ENCODE measurements at places on chromosomes 7 and 10. TPM values are rescaled to one million over a fixed set of nuclear protein-coding genes. Genes with fewer than 3 reads are reported as not detected.

DNA sequence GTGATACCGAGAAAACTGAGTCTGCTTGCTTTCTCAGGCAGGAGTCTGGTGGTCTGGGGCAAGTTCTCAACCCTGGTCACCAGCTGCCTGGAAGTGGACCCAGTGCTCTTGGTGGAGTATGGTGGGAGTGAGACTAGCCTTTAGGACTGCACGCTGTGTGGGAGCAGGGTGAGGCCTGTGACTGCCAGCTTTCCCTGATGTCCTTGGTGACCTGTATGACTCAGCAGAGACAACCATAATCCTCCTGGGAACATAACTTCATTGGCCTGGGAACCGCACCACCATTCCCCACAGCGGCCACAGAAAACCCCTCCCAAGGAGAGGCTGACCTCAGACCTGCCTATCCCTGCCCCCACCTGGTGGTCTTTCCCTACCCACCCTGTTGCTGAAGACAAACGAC is 139.5 kb upstream of the CHRM2 start:
- no peaks in the 10 kb centered on the region for H3K36me3 ChIP-seq
- H3K27ac ChIP-seq, result no peak overlapping the region
- no peaks in the 10 kb centered on the region for H3K27me3 ChIP-seq
- no peak for DNase-seq
- no peak overlapping the region for H3K4me3 ChIP-seq

Gene NEUROG3
- not detected for total RNA-seq

DNA sequence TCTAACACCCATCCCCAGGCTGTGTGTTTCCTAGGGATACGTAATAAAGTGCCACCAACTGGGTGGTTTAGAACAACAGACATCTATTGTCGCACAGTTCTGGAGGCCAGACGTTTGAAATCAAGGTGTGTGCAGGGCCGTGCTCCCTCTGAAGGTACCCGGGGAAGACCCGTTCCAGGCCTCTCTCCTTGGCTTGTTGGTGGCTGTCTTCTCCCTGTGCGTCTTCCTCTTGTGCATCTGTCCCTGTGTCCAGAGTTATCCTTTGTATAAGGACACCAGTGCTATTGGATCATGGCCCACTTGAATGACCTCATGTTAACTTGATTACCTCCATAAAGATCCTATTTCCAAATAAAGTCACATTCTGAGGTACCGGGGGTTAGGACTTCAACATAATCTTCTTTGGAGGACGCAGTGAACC is 15.6 kb downstream of the GRK5 start:
- H3K4me1 ChIP-seq, result peaks cover 31% of the 10 kb centered on the region
- no peak overlapping the region for H3K4me3 ChIP-seq
- no peaks in the 10 kb centered on the region for H3K36me3 ChIP-seq
- H3K27me3 ChIP-seq, result no peaks in the 10 kb centered on the region

Gene TYW1B
- 2.1 TPM for total RNA-seq

- H3K27ac ChIP-seq, result no peak overlapping the region
- no peak for DNase-seq
- no peak overlapping the region for H3K4me3 ChIP-seq
Measured at GRCh38 chr7:117986645-117987269, 113.5 kb upstream of the CTTNBP2 start.

DNA sequence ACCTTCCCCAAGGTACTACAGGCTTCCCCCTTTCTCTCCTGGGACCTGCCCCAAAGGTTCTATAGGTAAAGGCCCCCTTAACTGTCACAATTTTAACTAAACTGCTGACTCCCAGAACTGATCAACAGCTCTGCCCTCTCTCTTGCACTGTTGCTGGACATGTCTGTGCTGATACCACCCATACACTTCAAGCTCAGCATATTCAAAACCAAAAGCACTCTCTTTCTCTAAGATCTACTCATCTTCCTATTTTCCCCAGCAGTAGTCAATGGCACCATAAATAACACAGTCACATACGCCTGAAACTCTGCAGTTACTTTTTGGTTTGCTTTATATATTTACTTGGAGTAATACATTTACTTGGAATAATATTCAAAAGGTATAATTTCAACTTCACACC is 12.3 kb downstream of the OSBPL3 start:
- H3K36me3 ChIP-seq, result no peaks in the 10 kb centered on the region
- peaks cover 66% of the 10 kb centered on the region for H3K4me1 ChIP-seq
- no peaks in the 10 kb centered on the region for H3K27me3 ChIP-seq
- no peak overlapping the region for H3K4me3 ChIP-seq
- DNase-seq, result no peak
- H3K27ac ChIP-seq, result peak overlapping the region; percentile 78

- no peaks in the 10 kb centered on the region for H3K36me3 ChIP-seq
- H3K27me3 ChIP-seq, result peaks cover 29% of the 10 kb centered on the region
- H3K27ac ChIP-seq, result peak overlapping the region; percentile 60
- H3K4me3 ChIP-seq, result no peak overlapping the region
- peaks cover 42% of the 10 kb centered on the region for H3K4me1 ChIP-seq
- DNase-seq, result no peak
Measured at GRCh38 chr7:981793-982510, 1.0 kb upstream of the CYP2W1 start.

DNA sequence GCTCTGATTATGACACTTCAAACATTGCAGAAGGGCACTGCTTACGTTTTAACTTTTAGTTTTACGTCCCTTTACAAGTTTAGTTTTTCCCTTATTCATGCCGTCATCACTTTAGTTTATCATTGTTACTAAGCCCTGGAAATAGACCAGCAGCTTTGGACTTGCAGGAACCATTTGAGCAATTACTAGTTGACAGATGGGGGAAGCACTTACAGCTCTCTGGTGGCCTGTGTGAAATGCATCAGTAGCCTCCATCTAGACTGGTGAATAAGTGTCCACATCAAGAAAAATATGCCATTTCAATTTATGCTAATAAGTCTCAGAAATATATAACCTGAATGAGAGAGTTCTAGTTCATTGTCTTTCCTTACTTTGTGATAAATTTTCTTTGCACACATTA is 194.9 kb upstream of the GRM3 start:
- DNase-seq, result no peak
- H3K4me3 ChIP-seq, result no peak overlapping the region
- H3K27ac ChIP-seq, result no peak overlapping the region
- no peaks in the 10 kb centered on the region for H3K27me3 ChIP-seq

Gene TLL2
- total RNA-seq, result 0.60 TPM

DNA sequence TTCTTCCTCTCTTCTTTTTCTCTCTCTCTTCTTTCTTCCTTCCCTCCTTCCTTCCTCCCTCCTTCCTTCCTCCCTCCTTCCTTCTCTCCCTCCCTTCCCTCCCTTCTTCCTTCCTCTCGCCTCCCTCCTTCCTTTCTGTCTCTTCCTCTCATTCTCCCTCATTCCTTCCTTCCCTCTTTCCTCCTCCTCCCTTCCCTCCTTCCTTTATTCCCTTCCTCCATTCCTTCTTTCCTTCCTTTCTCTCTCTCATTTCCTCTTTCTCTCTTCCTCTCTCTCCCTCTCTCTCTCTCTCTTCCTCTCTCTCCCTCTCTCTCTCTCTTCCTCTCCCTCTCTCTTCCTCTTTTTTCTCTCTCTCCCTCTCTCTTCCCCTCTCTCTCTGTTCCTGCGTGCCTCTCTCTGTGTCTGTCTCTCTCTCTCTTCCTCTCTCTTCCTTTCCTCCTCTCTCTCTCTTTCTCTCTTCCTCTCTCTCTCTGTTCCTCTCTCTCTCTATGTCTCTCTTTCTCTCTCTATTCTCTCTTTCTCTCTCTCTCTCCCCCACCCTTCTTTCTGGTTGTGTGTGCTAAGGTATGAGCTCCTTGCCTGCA is 80.1 kb upstream of the PFKP start:
- H3K4me3 ChIP-seq, result no peak overlapping the region
- peaks cover 11% of the 10 kb centered on the region for H3K4me1 ChIP-seq
- DNase-seq, result no peak
- H3K36me3 ChIP-seq, result no peaks in the 10 kb centered on the region

GRCh38 chr10:74575912-74576311 is 250.5 kb upstream of the KAT6B start:
- no peak overlapping the region for H3K4me3 ChIP-seq
- no peak overlapping the region for H3K27ac ChIP-seq
- DNase-seq, result no peak
- H3K4me1 ChIP-seq, result no peaks in the 10 kb centered on the region

GRCh38 chr7:48638041-48638440 is 286.3 kb upstream of the CDC14C start:
- no peaks in the 10 kb centered on the region for H3K36me3 ChIP-seq
- no peak overlapping the region for H3K4me3 ChIP-seq
- H3K27me3 ChIP-seq, result no peaks in the 10 kb centered on the region
- DNase-seq, result no peak
- peaks cover 3% of the 10 kb centered on the region for H3K4me1 ChIP-seq

Gene ELOVL3
- total RNA-seq, result 84.1 TPM

Gene ADAMTS14
- total RNA-seq, result 0.32 TPM

DNA sequence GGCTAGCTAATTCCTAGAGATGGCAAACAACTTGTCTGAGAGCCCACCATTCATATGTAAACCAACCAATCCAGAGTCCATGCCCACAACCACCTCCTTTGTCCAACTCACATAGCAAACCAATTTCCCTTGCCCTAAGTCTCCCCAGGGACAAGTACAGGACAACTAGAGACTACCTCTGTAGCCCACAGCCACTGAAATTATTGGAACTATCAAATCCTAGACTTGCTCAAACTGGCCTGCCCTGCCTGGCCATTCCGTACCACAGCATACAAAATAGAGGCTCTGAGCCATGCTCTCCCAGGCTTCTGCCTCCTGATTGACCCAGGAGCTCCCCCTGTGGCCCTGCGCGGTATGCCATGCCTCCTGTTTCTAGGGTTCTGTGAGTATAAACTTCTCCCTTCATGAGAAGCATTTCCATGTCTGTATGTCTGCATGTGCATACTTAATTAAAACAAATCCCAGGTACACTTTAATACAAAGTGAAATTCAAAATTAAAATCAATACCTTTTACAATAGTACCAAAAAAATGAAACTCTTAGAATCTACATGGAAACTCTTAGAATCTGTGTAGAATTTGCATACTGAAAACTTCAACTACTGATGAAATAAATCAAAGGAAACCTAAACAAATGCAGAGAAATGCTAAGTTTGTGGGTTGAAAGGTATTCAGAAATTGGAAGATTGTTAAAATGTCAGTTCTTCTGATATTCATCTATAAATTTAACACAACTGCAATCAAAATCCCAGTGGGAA is 4.0 kb upstream of the HECW1 start:
- no peak overlapping the region for H3K27ac ChIP-seq
- peaks cover 14% of the 10 kb centered on the region for H3K4me1 ChIP-seq
- H3K27me3 ChIP-seq, result peaks cover 40% of the 10 kb centered on the region
- H3K4me3 ChIP-seq, result no peak overlapping the region
- H3K36me3 ChIP-seq, result no peaks in the 10 kb centered on the region

DNA sequence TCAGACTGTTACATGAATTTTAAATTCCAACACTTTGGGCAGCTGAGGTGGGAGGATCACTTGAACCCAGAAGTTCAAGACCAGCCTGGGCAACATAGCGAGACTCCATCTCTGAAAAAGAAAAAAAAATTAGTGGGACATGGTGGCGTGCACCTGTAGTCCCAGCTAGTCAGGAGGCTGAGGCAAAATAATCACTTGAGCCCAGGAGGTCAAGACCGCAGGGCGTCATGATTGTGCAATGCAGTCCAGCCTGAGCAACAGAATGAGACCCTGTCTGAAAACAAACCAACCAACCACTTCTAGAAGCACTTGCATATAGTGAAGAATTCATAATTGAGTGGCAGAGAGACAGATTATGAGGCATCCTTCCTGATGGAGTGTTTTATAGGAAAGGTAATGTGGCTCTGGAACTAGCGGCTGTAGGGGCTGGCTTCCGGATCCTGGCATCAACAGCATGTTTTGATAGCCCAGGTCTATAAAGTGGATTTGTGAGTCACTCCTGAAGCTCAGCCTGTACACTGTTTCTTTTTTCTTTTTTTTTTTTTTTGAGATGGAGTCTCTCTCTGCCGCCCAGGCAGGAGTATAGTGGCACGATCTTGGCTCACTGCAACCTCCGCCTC is 40.3 kb upstream of the RSBN1L start:
- no peak for DNase-seq
- H3K27ac ChIP-seq, result no peak overlapping the region
- no peaks in the 10 kb centered on the region for H3K27me3 ChIP-seq
- H3K4me3 ChIP-seq, result no peak overlapping the region

- H3K4me3 ChIP-seq, result no peak overlapping the region
- H3K36me3 ChIP-seq, result peaks cover 31% of the 10 kb centered on the region
- H3K27ac ChIP-seq, result no peak overlapping the region
- no peaks in the 10 kb centered on the region for H3K27me3 ChIP-seq
- DNase-seq, result no peak
- no peaks in the 10 kb centered on the region for H3K4me1 ChIP-seq
Measured at GRCh38 chr7:77579797-77580196, 42.7 kb downstream of the PTPN12 start.

GRCh38 chr7:157282141-157282801 is 54.5 kb upstream of the DNAJB6 start:
- H3K27ac ChIP-seq, result peak overlapping the region; percentile 71
- no peak for DNase-seq
- H3K4me1 ChIP-seq, result peaks cover 64% of the 10 kb centered on the region
- H3K27me3 ChIP-seq, result peaks cover 5% of the 10 kb centered on the region

DNA sequence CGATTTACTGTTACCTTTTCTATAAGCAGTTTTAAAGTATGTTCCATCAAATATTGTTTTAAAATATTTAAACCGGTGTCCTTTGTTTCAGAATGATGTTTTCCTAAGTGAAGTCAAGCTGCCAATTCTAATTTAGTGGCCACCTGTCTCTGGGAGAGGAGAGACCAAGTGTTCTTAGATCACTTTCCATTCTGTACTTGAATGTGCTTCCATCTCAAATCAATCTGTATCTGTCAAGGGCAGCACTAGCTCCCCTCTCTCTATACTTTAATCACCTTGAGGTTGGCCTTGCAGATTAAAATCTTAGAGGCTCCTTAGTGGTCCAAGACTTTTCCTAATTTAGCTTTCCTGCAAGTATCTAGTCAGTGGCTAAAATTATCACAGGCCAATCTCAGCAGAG is 49.6 kb downstream of the LGI1 start:
- DNase-seq, result no peak
- H3K27ac ChIP-seq, result no peak overlapping the region
- H3K4me3 ChIP-seq, result no peak overlapping the region

Gene TMEM72
- not detected for total RNA-seq

GRCh38 chr7:71484380-71484779 is 352.4 kb downstream of the GALNT17 start:
- no peaks in the 10 kb centered on the region for H3K4me1 ChIP-seq
- no peak for DNase-seq
- H3K27ac ChIP-seq, result no peak overlapping the region
- no peaks in the 10 kb centered on the region for H3K27me3 ChIP-seq
- no peaks in the 10 kb centered on the region for H3K36me3 ChIP-seq

DNA sequence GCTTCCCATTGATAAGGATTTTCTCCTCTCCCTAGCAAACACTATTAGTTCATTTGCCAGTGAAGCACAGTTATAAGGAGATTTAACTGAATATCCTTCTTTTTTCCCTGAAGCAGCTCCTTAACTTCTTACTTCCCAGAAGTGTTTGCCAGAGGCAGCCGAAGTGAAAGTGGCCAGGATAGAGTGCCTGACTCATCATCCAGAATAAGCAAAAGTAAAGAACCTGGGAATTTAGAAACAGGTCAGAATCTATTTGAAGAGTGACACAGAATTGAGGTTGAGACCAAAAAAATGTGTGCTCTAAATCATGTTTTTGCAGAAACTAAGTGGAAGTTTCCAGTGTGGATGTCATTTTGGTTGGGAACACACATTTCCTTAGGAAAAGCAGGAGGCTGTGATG is 249.6 kb upstream of the VWC2 start:
- DNase-seq, result no peak
- H3K27me3 ChIP-seq, result no peaks in the 10 kb centered on the region
- no peak overlapping the region for H3K4me3 ChIP-seq
- no peak overlapping the region for H3K27ac ChIP-seq
- no peaks in the 10 kb centered on the region for H3K36me3 ChIP-seq

All from suprapubic skin (tissue), 4 donors.